ENCODE measurements at places on chromosomes 7 and 10.

DNA sequence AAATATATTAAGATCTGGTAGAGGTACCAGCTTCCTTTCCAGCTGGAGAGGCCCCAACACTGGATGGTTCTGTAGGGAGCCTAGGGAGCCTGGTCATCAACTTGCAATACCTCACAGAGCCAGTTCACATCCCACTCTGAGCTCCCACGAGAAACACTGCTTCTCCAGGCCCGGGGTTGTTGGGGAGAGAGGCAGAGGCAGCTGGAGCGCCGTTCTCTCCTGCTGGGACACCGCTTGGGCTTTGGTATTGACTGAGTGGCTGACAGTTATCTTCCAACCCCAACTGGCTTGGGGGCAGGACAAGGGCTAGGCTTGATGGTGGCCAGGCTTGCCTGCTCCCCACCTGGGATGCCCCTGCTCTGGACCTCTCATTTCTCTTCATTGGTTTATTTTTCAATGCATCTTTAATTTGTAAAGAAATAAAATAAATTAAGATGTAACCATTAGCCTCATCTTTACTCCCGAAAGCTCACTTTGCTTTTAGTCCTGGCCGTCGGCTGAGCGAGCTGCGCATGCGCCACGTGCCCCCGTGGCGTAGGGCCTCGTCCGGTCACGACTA is 10.0 kb upstream of the CHCHD1 start:
- DNase-seq: peak; percentile 86

DNA sequence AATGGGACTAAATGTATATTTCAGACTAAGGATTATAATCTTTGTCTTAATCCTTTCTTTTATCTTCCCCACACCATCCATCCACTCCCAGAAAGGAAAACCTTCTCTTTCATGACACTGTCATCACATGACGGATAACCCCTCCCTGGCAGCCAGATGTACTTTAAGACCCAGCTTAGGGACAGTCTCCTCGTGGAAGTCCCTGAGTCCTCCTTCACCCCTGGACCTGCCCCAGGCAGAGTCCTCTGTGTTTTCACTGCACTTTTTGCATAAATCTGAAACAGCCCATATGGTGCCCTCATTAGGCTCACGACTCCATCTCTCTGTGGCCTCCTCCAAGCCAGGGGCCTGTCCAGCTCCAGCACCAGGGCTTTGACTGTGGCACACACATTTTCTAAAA is 16.0 kb downstream of the NRAP start:
- no peak for DNase-seq

DNA sequence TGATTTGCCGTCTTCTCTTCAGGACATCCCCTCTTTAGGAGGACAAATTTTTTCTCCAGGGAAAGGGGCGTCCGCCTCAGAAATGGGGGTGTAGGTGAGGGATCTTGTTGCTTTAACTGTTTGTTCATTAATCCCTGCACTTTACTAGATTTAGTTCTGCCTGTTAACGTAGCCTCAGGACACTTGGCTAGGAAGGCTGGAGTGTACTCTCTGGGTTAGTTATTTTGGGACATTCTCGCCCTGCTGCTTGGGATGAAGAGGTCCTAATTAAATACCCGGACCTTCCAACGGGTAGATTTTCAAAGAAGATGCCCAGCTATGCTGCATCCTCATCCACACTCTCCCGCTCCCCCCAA is 552 bp upstream of the ZNF365 start:
- no peak for DNase-seq

- no peak for DNase-seq
Measured at GRCh38 chr10:96987141-96987841, 155.2 kb downstream of the LCOR start.

GRCh38 chr10:21184984-21185383 is 287.9 kb upstream of the NEBL start:
- no peak for DNase-seq

DNA sequence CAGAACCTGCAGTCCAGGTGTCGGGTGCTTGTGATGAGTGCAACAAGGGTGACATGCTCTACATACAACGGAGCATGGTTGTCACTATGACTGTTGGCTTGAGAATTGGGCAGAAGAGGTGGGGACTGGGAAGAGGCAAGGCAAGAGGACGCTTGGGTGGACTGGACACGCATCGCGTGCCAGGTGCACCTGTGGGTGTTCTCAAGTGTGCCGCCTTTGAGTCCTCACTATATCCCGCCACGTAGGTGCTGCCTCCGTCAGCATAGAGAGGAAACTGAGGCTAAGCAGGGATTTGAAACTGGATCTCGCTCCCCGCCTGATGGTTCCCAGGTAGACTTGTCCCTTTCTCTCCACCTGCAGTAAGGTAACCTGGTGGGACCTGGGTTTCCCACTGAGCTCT is 27.2 kb downstream of the CDH23 start:
- no peak for DNase-seq

DNA sequence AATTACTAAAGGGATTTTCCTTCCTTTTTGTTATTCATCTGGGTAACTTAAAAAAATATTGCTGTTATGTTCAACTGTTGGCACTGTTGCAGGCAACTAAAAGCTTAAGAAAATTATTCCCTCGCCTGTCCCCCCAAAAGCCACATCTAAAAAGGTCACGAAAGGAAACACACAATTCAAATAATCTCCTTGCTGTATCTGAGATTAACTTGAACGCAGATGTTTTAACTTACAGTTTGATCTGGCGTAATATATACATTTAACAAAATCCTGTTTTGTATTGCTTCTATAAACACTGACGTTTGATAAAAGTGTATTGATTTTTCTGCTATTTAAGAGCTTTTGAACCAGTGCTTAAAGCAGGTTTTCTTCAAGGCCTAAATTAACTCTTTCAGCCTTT is 432.1 kb downstream of the SUGCT start:
- DNase-seq: no peak

DNA sequence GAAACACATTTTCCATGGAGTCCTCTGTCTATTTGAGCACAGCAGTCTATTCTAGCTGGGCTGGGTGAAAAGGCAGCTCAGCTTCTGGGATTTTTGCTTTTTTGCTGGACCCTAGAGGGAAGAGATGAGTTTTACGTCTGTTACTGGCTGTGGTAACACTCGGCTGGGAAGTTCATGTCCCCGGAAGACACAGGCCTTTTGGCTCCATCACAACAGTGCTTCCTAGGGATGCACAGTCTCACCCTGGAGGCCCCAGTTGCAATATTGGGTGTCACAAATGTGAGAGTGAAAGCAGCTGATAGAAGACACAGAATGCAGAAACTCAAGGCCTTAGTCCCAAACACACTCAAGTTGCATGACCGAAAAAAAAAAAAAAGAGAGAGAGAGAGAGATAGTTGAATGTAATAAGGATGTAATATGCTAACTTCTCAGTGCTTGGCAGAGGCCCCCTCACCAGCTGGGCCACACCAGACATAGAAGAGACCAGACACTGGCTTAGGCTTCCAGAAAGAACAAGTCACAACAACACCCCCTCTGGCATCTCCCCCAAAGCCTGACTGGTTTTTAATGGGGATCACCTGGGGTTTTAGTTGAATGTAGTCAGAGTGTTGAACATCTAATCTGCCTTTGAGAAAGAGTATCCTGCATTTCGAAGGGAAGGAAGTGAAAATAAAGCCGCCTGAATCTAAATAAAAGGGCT is 545.4 kb upstream of the FZD8 start:
- no peak for DNase-seq

DNA sequence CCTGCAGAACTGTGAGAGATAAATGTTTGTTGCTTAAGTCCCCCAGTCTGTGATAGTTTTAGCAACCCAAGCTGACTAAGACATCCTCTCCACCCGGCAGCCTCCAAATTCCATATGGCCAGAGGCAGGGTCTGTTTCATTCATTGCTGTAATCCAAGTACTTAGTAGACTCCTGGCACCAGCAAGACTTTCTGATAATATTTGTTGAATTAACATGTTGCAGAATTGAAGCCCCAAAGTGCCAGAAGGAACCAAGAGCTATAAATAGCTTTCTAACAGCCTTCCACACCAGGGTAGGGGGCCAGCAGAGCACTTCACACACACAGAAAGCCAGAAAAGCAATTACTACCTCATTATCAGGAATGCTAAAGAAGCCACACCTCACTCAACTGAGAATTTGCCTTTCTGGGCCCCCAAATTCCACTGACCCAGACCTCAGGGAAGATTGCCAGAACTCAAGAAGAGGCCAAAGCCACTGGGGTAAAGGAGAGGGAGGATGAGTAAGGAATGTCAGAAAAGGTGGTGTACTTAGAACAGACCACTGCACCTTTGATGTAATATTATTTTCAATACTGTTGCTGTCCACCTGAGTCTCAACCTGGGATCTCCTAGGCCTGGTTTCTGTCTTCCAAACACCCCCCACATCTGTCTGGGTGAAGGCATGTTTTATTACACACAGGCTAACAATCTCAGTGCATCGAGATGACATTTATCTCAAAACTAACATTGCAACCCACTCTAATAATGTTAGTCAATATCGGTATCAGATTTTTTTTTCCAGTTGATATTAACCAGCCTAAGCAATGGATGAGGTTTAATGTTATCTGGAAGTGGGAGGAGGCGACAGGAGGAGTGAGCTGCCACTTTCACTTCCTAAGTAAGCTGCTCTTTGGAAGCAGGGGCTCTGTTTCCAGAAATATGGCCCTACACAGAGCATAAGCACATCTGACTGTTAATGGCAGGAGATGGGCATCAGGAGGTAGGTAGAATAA is 5.5 kb downstream of the NOD1 start:
- DNase-seq: no peak

DNA sequence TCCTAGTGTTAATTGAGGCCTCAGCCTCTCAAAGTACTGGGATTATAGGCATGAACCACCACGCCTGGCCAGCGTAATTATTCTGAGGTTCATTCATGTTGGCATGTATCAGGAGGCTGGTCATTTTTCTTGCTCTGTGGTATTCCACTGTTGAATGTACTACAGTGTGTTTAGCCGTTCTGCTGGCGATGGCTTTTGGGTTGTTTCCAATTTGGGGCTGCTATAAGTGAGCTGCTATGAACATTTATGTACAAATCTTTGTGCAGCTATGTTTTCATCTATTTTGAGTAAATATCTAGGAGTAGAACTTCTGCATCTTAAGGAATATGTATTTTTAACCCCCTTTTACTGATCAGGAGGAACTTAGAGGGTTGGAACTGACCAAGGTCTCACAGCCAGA is 145.8 kb downstream of the AUTS2 start:
- DNase-seq: no peak

DNA sequence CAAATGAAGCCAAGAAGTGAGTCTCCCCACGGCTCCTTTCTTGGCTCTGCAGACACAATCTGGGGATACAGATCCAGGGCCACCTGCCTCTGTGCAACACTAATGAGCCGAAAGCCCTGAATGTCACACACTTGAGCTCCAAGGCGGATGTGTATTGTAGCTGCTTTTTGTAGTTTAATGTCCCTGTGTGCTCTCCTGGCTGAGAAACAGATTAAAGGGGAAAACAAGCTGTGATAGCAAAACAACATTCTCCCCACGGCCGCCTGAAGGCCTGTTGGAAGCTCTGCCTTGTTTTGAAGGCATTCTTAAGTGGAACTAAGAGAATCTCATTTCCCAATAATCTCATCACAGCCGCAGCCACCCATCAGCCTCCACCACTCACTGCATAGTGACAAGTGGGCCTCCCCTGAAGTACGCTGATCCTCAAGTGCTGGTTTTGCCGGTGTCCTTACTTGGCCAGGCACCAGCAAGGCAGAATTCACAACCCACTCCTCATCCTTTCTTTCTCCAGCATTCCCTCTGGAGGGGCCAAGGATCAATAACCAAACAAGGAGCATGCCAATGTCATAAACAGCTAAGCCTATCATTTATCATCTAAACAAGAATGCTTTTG is 44.4 kb upstream of the AMPH start:
- no peak for DNase-seq

DNA sequence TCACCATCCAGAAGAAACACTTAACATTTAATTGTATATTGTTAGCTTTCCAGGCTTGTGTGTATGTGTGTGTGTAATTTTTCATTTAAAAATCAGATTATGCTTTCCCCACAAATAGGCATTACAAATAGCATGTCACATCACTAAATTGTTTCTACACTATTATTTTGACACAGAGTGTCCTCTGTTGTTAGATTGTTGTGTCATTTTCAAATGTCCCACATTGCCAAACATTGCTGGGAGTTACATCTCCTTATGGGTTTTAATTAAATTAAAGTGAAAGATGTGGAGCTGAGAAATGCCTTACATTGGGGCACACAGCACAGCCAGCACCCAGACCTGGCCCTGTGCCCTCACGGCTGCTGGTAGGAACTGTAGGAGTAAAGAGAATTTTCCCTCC is 295.6 kb downstream of the ZEB1 start:
- no peak for DNase-seq

- no peak for DNase-seq
Measured at GRCh38 chr7:154167807-154168206, 115.6 kb downstream of the DPP6 start.

DNA sequence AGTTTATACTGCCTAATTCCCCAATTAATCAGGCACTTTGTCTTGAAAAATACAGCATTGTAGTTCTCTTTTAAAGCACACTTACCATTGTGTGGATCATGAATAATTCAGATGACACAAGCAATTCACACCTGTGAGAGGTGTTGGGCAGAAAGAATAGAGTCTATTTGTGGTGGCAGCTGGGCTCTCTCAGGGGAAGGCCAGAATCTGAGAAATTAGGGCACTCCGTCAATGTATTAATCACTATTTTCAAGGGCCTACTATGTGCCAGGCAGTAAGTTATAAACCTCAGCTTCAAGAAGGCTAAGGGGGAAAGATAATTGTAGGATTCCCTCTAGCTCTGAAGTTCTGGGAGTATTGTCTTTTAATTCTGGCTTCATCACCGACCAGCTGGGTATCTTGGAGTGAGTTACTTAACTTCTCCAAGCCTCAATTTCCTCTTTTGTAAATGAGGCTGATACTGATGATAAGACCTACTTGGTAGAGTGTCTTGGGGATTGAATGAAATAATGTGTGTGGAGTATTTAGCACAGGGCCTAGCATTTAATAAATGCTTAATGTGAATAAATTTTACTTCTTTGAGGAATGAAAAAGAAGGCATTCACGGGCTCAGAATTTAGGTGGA is 2.5 kb downstream of the CHN2 start:
- DNase-seq: no peak

GRCh38 chr7:111025006-111025405 is 65.9 kb upstream of the LRRN3 start:
- DNase-seq: no peak

GRCh38 chr7:117011419-117012260 is 58.3 kb downstream of the ST7 start:
- no peak for DNase-seq

GRCh38 chr7:147775516-147776284 is 814.9 kb upstream of the C7orf33 start:
- DNase-seq: no peak

DNA sequence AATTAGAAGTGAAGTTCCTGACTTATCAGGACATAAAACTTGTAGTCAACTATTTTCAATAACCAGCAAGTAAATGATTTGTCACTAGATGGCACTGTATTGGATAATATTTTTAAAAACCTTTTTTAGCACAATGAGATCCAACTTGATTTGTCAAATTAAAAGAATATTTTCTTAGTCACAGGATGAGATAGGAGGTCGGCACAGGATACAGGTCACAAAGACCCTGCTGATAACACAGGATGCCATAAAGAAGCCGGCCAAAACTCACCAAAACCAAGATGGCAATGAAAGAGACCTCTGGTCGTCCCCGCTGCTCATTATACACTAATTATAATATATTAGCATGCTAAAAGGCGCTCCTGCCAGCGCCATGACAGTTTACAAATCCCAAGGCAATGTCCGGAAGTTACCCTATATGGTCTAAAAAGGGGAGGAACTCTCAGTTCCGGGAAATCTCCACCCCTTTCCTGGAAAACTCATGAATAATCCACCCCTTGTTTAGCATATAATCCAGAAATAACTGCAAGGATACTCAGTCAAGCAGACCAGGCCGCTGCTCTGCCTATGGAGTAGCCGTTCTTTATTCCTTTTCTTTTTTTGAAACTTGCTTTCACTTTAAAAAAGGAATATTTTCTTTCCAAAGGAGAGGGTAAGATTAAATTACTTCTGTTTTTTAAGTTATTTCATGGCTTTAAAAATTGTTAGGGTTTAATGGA is 255.7 kb upstream of the MKLN1 start:
- DNase-seq: no peak
